CD8-positive, alpha-beta T cell (primary cell): ENCODE measurements at places on chromosomes 6 and 20. TPM values are rescaled to one million over a fixed set of nuclear protein-coding genes. Genes with fewer than 3 reads are reported as not detected.

BANF2 gene
- total RNA-seq: not detected

PTPN1 gene
- 97.5 TPM for total RNA-seq

BAG2 gene
- total RNA-seq: 5.0 TPM

WTAP gene
- 224 TPM for total RNA-seq

SLC22A2 gene
- not detected for total RNA-seq

EPHA7 gene
- not detected for total RNA-seq

GPR6 gene
- total RNA-seq: not detected

HLA-DMA gene
- total RNA-seq: 32.3 TPM

FAM83C gene
- not detected for total RNA-seq

CENPQ gene
- 0.58 TPM for total RNA-seq

ADGRG6 gene
- 0.54 TPM for total RNA-seq

TCP11 gene
- not detected for total RNA-seq

RAD21L1 gene
- not detected for total RNA-seq
